ENCODE measurements at places on chromosomes 6 and 20.

GRCh38 chr6:24920136-24920535 lies 15.6 kb downstream of the RIPOR2 start:
- DNase-seq: no peak

- DNase-seq: no peak
These were observed 91.4 kb upstream of the MAN1A1 start for GRCh38 chr6:119440953-119441352.

DNA sequence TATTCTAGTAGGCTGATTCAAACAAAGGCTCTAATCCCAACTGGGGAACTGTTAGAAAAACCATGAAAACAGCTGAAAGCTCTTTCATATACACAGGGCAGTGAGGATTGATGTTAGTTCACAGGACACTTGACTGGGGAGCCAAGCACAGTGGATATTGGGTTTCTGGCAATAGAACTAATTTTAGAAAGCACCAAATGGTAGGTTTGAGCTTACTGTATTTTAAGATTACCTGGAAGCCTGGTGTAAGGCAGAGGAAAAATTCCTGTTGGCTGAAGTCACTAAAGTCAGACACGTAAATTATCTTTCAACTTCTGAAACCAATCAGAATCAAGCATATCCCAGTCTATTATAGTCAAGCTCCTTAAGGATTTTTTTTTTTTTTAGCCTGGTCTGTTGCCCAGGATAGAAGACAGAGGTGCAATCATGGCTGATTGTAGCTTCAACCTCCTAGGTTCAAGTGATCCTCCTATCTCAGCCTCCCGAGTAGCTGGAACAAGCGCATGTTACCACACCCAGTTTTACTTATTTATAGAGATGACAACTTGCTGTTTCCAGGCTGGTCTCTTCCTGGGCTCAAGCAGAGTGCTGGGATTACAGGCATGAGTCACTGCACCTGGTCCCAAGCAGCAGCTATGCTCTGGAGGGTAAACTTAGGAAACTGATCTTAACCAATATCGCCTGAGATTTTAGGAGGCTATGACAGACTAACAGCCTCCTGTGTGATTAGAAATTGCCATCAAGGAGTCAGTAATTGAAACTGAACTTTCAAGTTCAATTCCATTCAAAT lies 32.5 kb upstream of the SYNCRIP start:
- no peak for DNase-seq

- DNase-seq: no peak
These were observed 1.2 kb downstream of the TSBP1 start for GRCh38 chr6:32370505-32370904.

- no peak for DNase-seq
These were observed 31.4 kb downstream of the RGS17 start for GRCh38 chr6:153099636-153100035.

GRCh38 chr6:3542032-3542640 lies 85.3 kb upstream of the SLC22A23 start:
- DNase-seq: peak; percentile 94

GRCh38 chr20:49945701-49946477 lies 9.7 kb downstream of the RNF114 start:
- DNase-seq: no peak

- peak; percentile 31 for DNase-seq
These were observed 22.7 kb upstream of the TMEM181 start for GRCh38 chr6:158536891-158537798.

GRCh38 chr6:11772109-11772825 lies 6.3 kb downstream of the ADTRP start:
- DNase-seq: no peak

DNA sequence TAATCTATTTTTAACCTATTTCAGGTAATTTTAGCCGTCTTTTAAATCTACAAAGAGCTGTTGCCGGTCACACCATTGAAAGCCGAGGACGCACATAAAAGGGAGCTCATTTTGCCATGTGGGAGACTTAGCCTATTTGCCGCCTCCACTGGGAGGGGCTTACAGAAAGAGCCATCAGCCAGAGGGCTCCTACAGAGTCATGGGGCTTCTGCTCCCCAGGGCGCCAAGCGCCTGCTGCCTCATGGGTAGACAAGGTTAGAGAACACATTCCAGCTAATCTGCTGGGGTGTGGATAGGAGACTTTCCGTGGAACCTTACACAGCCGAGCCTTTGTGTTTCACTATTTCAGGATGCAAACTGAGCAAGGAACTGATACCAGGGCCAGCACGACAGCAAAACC lies 12.6 kb downstream of the PCMTD2 start:
- no peak for DNase-seq

DNA sequence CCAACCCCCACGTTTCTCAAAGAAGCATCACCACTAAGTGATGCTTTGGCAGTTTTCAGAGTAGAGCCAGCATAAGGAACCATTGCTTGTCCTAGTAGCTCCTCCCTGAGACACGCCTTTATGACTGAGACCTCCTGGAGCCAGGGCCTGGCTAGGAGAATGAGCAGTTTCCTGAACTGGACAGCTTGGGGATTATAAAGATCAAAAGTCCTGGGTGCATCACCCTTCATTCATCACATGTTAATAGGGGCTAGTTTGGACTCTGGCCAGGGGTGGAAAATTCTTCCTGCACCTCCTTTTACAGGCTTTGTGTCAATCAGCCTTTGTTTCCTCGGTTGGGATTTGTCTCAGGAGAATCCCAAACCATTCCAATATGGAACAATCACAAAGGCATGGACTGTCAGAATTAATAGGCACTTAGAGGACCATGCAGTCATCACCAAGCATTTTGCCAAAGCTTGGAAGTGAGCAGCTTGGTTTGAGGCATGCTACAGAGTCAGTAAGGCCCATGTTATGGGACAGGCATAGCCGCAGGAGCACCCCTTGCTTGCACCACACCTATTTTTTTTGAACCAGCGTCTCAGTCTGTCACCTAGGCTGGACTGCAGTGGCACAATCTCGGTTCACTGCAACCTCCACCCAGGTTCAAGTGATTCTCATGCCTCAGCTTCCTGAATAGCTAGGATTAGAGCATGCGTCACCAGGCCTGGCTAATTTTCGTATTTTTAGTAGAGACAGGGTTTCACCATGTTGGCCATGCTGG lies 64.9 kb upstream of the TGM3 start:
- no peak for DNase-seq

- no peak for DNase-seq
These were observed 132.1 kb downstream of the HUS1B start for GRCh38 chr6:524803-525202.
